HCT116 (cell line): ENCODE measurements at places on chromosomes 6 and 20. TPM values are rescaled to one million over a fixed set of nuclear protein-coding genes. Genes with fewer than 3 reads are reported as not detected.

- DNase-seq: no peak
These were observed 35.3 kb downstream of the METTL24 start for GRCh38 chr6:110322874-110323242.

DNA sequence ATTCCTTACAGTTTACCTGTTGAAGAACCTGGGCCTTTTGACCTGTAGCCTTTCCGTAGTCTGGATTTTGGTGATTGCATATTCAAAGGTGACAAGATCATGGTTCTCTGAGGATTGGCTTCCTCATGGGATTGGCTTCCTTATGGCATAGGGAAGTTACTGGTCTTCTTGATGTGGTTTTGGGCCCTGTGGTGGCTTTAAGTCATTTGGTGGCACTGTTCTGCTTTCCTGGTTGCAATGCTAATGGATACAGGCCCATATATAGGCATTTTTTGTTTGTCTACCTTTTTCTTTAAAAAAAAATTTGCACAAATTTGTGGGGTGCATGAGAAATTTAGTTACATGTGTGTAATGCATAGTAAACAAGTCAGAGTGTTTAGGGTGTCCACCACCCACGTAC lies 185.7 kb downstream of the CDKAL1 start:
- DNase-seq: no peak

DNA sequence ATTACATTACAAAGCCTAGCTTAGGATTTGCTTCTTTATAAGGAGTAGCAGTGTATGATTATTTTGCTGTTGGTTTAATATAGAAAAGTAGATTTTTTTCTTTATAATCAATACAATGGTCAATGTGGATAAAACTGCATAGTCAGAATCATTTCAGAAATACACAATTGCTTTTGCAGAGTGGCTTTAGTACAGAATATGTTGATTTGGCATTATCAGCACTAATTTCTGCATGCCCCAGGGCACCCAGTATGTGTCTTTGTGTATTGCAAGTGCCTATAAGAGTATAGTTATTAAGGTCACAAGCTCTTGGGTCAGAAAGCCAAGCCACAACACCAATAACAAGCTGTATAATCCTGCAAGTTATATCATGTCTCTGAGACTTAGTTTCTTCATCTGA lies 258.4 kb downstream of the PLCB1 start:
- DNase-seq: no peak

DNA sequence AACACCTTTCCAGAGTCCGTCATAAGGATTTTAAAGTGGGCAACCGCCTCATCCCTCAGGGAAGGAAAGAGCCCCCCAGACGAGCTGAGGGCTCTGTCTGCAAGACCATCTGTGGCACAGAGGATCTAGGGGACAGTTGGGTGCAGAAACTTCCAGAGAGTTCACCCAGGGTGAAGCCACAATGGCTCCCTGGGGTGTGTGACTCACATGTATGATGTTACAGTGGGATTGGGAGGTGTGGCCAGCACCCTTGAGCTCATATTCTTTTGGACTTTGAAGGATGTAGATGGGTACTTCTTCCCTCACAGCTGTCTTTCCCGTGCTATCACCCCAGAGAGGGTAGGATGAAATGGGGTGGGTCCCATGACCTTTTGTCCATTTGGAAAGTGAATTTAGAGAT lies 95.5 kb downstream of the NCR2 start:
- peak; percentile 39 for DNase-seq

- DNase-seq: no peak
These were observed 891.4 kb downstream of the TFAP2A start for GRCh38 chr6:9523462-9523861.

DNA sequence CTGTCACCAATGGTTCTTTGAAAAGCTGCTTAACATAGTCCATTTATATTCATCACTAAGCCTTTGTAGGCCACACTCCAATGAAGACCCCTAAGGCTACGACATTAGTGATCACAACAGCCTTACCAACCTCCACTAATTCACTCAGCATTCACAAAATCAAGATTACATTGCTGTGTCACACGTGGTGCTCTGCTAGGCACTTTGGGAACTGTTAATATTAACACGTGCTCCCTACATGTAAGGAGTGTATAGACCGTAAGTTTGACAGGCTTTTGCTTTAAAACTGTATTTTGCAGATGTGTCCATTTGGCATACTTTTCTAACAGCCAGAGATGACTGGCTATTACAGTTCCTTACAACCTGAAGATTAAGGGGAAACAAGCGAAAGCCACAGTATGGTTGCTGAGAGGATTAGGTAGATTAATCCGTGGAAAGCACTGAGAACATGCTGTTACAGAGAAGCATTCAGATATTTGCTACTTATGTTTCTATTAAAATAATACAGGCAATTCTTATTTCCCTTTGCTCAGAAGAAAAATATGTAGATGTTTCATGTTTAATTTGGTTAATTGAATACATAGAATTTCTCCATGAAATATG lies 69.7 kb downstream of the SAMD3 start:
- DNase-seq: no peak

Gene TLDC2
- total RNA-seq: 0.32 TPM

Gene GTPBP2
- total RNA-seq: 98.0 TPM

GRCh38 chr6:56582236-56582635 lies 60.5 kb downstream of the DST start:
- no peak for DNase-seq

DNA sequence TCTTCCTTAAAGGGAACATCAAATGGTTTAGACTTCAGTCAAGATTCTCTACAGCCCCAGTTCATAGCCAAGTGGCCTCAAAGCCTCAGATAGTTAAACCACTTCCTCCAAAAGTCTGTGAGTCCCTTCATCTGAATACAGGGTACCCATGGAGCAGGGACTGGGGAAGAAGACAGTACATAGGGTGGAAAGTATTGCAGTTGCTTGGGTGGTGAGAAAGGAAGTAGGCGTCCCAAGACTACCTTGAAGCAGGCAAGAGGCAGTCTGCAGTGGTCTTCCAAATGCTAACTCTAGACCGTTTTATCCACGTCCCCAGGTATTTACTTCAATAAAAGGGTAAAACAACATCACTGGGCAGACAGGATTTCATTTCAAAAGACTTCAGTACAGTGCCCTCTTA lies 2.0 kb downstream of the FYN start:
- no peak for DNase-seq

DNA sequence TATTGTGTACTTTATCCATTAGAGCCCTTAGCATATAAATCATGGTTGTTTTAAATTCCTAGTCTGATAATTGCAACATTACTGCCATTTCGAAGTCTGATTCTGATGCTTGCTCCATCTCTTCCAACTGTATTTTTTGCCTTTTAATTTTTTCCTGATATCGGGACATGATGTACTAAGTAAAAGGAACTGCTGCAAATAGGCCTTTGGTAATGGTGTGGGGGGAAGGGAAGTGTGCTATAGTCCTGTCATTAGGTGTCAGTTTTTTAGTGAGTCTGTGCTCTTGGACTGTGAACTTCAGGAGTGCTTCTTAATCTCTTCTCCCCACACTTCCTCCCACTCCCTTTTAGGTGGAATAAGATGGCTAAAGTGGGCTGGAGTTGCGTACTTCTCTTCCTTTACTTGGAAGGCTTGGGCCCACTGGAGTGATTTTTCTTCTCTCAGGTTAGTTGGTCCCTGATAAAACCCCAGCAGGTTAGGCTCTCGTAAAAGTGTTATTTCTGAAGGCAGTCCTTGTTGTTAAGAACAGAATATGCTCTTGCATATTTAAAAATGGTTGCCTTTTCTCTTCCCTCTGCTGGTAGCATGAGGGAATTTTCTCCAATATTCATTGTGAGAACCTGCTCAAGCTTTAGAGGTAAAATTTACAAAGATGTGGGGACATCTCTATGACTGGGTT lies 18.1 kb downstream of the STXBP5 start:
- DNase-seq: no peak

DNA sequence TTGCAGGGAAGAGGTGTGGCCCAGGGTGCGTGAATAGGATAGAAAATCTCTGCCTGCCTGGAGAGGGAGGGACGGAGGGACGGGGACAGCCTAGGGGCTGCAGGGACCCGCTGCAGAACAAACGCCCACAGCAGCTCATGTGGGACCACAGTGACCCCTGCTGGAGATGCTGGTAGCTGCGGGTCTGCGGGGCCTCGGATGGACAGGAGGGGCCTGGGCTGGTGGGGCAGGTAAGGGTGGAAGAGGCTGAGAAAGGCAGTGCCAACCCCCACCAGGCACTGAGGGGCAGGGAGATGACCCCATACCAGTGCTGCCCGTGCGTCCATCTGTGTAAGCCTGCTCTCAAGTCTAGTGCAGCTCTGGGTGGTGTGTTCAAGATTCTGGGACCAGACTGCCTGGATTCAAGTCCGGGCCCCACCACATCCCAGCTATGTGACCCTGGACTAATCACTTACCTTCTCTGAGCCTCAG lies 39.4 kb downstream of the KIAA1755 start:
- DNase-seq: peak; percentile 46

Gene FRMD1
- not detected for total RNA-seq

DNA sequence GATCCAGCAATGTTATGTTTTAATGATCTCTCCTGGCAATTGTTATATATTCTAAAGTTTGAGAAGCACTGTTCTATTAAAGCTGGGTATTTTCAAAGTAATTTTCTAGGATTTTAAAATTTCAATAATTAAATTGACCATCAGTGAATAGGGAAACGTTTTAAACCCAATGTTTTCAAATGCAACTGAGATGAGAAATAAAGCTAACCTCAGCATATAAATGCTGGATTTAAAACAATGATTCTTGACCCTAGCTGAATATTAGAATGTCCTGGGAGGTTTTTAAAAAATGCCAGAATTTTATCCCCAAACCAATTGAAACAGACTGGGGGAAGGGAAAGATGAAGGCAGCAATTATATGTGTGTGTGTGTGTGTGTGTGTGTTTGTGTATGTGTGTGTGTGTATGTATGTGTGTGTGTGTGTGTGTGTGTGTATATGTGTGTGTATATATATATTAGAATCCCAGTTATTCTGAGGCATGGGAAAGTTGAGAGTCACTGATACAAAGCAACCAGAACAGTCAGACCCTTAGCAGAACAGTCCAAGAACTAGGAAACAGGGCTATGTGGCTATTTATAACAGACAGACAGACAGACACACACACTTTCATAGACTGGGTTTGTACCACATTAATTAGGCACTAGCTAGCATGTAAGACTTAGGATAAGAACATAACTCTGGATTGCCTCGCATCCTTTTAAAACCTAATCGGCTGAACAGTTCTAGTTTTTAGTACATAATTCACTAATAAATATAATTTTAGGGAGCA lies 107.8 kb downstream of the MAN1A1 start:
- no peak for DNase-seq

DNA sequence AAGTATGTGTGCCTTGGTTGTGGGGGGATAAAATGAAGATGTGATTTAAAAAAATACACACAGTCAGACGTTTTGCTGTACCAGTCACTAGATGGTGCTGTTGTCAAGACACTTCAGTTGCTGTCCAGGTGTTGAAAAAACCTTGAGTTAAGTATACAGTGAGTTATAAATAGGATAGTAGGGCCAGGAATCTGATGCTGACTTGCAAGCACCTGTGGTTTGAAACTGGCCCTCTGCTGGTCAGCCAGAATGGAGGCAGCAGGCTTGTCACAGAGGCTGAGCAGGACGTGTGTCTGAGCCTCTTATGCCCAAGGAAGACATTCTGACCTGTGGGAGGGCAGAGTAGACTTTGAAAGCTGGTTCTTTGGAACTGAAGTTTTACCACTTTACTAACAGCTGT lies 27.8 kb downstream of the RNF8 start:
- peak; percentile 74 for DNase-seq

GRCh38 chr20:12902992-12903391 lies 105.8 kb upstream of the SPTLC3 start:
- no peak for DNase-seq

Gene HSPA12B
- total RNA-seq: not detected

Gene COL21A1
- not detected for total RNA-seq

Gene SLC26A8
- not detected for total RNA-seq

DNA sequence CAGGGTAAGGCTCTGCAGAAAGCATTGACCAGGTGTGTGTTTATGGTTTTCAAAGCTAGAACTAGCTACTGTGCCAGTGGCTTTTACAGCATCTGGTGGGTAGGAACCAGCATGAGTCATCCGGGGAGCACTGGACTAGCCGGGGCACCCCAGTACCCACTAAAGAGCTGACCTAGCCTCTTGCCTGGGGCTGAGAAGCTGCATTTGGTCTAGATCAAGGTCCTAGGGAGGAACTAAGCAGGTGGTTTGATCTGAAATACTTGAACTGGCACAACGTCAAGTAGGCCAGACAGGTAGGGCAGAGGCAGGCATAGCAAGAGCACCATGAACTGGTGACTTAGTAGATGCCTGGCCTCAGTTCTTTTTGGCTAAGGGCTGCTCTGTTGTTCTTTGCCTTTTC lies 109.8 kb upstream of the PTPRK start:
- no peak for DNase-seq

GRCh38 chr6:3405182-3405518 lies 51.7 kb downstream of the SLC22A23 start:
- no peak for DNase-seq

DNA sequence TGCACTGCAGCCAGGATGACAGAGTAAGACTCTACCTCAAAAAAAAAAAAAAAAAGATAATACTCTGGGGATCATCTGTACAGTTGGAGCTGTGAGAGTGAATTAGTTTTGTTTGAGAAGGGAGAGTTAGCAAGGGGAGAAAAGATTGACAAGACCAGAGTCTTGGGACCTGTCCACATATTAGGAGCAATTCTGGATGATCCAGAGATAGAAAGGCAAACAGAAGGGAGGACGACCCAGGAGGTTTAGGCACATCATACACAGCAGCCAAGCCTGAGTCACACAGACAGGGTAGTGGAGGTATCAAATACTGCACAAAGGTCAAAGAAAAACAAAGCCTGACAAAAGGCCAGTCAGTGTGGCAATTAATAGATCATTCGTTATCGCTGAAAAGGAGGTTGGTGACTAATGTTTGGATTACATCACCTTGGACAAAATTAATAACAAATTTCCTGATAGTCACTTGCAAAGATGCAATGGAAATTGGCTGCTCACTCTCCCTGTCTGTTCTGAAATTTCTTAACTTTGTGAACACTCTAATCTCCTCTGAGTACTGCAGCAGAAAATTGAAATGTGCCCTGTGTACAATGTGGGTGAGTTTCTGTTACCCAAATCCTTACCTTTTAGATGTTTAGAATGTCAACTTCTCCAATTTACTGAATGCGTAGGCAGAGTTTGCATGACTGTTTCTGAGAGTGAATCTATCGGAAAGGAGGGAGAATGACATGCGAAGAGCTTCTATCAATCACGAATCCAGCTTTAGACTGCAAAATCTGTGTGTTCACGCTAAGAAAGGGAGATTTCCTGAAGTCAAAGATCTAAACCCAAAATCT lies 105.4 kb downstream of the TSHZ2 start:
- no peak for DNase-seq

DNA sequence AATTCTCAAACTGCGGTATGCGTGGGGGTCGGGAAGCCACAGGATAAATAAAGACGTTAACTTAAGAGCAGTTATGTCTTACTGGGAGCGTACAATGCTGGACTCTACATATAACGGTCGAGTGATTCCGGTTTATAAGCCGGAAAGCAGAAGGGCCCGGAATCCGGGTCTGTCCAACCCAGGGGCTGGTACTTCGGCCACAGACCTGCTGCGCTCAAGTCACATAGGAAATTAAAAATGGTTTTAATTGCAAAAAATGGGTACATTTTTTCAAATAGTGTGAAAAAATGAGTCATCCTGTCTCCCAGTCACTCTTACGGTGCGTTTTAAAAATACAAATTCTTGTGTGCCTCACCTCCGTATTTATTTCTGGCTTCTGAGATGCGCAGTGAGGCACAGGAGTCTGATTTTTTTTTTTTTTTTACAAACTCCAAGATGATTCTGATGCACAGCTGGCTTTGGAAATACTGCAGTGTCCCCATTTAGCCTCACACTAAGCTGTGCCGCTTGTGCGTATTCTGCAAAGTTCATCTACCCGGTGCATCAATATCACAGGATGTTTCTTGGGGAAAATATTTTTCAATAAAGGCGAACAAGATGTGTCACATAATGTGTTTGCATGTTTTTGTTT lies 1.0 kb downstream of the PCIF1 start:
- no peak for DNase-seq
